ENCODE measurements at places on chromosomes 1 and 21.
A peak's percentile ranks its signal among the peaks of the same experiment; 100 is the strongest.

DNA sequence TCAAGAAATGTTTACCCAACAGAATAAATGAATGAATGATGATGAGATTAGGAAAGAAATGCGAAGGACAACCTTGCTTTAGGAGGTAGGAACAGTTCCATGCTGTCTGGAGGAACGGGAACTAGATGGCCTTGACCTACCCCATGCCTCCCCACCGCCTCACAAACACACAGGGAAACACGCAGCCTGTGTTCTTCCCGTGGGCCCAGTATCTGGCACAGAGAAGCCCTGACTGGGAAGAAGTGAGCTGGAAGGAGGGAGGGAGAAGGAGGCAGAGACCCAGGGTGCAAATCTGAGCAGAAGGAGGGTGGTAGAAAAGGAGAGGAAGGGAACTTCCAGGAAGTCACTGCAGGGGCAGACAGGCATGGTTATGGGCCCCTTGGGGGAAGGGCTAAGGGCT, 3.5 kb upstream of the ADORA1 start:
- DNase-seq, result no peak

DNA sequence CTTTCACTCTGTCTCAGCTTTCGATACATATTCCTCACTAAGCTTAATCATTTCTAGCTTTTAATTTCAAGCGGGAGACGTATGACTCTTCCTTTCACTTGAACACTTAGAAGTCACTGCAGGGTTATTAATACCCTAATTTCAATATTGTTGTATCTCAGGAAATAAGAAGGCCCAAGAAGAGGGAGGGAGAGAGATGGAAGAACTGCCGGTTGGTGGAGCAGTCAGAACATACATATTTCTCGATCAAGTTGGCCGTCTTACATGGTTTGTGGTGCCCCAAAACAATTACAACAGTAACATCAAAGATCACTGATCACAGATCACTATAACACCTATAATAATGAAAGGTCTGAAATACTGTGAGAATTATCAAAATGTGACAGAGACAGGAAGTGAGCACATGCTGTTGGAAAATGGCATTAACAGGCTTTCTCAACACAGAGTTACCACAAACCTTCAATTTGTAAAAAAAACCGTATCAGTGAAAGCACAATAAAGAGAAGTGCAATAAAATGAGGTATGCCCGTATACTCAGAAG, 145.4 kb upstream of the HP1BP3 start:
- no peak for DNase-seq

DNA sequence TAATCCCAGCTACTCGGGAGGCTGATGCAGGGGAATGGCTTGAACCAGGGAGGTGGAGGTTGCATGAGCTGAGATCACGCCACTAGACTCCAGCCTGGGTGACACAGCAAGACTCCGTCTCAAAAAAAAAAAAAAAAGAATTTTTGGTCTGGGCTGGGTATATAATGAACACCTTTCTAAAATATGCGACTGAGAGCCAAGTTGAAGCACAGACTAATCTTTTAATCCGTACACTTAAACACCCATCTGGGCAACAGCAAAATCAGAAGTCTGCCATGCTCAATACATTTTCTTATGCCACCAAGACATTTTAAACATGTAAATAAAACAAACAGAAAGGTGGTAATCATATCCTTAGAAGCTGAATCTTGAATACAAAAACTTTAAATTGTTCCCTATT, 31.6 kb upstream of the ABCB10 start:
- DNase-seq, result no peak

DNA sequence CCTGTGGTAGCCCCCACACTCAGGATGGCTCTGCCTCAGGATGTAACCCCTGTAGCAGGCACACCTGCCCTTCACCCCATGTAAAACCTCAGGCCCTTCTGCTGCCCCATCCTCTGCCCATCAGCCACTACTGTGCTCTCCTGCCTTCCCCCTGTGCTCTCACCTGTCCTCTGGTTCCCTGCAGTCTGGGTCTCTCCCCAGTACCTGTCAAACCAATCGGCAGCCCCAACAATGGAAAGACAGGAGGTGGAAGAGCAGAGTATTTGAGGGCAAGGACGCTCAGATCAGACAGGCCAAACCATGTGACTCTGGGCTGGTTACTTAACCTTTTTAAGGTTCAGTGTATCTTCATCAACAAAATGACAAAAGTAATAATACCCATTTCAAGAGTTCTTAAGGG, 30.9 kb downstream of the SMIM12 start:
- no peak for DNase-seq

DNA sequence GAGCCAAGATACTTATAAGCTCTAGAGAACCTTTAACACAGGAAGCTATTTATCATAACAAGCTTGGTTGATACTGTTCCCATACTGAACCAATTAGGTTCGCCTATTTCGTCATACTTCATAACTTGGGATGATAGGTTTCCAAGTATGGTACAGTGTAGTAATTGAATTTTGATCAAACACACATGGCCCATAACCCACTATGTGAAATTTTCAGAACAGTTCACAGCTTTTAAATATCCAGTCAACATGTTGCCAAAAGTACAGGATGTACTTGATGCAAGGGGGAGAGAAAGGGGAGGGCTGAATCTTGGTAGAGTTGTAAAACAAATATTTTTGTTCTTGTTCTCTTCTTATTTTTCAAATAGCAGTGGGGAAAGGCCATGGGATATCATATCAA, 86.6 kb downstream of the TM2D1 start:
- DNase-seq, result peak; percentile 43

DNA sequence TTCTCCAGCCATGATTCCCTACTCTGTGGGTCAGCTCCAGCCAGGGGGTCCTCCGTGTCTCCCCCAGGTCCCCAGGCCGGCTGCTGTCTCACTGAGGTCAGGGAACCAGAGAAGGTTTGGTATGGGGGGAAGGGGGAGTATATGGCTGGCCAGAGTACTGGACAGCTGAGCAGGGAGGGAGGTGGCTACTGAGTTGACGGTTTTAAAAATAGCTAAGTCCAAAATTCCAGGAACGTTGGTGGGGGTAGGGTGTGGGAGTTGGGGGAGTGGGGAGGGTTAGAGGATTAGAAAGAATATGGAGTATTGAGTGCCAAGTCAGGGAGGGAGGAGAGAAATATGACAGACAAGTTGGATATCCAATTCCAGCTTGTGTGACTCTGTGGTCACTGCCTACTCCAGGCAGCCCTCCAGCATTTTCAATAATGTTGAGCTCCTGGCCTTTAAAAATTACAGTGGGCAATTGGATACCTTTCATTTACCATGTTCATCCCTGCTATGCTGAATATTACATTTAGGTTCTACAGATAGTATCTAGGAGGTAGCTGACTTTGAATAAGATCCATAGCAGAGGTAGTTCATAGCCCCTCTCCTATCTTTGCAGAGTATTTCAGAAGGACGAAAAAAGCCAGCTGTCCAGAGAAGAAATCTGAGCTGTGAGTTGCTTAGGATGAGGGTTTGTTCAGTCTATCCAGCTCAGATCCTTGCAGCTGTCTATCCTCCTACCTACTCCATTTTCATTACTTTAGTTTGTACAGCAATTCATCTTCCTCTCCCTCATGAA, at the start of gene HJV:
Gene HJV (minus strand): TSS at position 114 of the 781 bp plus-strand sequence. CDS start 1,504 bp downstream, outside the sequence.
- no peak for DNase-seq

DNA sequence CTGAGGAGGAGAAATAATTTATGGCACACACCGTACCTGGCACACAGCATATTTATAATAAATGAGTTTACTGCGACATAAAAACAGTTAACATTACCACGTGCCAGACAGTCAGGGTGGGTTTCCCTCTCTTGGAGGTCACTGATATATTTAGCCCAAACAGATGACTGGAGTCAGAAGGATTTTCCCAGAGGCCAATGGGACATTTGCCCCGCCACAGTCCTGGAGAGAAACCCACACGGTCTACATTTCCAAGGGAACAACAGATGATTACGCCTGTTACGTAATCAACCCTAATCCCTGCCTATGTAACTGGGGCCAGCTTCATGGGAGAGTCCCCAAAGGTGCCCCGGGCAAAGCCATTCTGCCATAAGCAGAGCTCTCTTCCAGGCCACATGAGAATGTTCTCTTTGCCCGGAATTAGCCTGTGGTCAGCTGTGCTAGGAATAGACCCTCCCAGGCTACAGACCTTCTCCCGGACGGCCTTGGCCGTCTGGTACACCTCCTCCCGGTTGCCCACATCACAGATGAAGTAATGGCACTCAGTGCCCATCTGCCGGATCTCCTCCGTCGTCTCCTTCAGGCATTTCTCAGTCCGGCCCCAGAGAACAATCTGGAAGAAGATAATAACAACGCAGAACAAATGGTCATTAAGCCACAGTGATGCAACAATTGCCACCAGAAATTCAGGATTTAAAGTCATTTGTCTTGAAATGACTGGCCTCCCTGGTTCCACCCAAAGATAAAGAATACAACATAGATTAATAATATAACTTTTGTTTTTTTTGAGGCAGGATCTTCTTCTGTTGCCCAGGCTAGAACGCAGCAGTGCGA, 37.7 kb downstream of the DHRS3 start:
- DNase-seq, result no peak

DNA sequence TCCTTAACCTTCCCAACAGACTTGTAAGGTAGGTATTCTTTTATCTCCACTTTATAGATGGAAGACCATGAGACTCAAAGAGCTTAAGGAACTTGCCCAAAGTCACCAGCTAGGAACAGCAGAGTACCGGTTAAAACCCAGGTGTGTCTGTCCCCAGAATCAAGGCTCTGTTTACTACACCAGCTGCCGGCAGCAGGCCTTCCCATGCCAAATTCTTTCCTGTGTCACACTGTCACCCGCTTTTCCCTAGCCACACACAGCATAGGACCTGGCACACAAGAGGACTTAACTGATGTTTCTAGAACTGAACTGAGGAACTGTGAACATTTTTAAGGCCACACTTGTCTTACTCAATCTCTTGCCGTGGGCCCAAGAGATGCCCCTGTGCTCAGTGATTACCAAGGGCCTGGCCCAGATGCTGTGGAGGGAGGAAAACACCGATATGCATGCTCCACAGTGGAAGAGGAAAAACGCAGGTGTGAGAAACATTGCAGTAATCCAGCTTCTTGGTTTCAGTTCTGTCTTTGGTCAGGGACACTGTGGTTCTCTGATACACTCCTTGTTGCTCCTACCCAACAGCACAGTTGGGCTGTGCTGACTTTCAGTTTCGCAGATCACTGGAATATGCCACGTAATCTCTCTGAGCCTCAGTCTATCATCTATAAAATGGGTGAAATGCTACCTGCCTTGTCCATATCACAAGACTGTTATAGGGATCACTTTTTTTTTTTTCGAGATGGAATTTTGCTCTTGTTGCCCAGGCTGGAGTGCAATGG, 13.9 kb upstream of the LY9 start:
- no peak for DNase-seq

- DNase-seq, result no peak
Measured at GRCh38 chr1:22721122-22721873, 10.7 kb downstream of the EPHB2 start.

DNA sequence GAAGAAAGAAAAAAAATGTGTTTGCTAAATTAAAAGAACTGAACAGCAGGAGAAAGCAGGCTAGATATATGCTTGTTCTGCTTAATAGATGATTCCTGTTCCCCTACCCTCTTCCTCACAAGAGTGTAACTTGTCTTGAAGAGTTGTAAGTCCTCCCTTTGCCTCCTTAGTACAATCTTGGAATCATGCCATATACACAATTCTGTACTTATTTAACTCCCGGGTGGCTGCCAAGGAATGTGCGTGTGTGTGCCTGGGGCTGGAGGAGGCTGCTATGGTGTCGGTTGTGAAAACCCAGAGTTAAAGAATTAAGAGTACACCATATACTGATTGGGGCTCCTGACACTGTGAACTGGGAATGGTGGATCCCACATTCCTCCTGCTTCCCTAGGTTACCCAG, 194.2 kb downstream of the SIPA1L2 start:
- peak; percentile 60 for DNase-seq

- no peak for DNase-seq
Measured at GRCh38 chr1:232322162-232322734, 307.7 kb downstream of the SIPA1L2 start.

GRCh38 chr1:52022133-52022532, 11.5 kb downstream of the KTI12 start:
- DNase-seq, result no peak

DNA sequence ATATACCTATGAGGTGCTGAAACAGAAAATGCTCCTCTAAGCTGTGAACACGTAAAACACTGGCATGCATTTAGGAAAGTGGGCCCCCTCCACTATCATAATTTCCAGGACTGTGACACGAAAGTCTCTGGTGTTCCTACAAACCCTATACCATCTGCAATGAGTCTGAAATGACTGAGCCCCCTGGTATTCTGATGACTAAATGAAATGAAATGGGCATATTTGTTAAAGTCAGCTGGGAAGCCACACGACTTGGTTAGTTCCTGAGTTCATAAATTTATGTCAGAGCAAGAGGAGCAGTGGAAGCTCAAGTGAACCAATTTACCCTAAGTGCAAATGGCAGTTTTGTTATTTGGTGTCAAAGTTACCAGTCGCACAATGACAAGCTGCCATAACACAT, 182.3 kb downstream of the KCTD3 start:
- peak; percentile 95 for DNase-seq

- DNase-seq, result no peak
Measured at GRCh38 chr1:15174615-15174983, 21.1 kb downstream of the TMEM51 start.

- no peak for DNase-seq
Measured at GRCh38 chr1:163538667-163539066, 216.9 kb downstream of the NUF2 start.

DNA sequence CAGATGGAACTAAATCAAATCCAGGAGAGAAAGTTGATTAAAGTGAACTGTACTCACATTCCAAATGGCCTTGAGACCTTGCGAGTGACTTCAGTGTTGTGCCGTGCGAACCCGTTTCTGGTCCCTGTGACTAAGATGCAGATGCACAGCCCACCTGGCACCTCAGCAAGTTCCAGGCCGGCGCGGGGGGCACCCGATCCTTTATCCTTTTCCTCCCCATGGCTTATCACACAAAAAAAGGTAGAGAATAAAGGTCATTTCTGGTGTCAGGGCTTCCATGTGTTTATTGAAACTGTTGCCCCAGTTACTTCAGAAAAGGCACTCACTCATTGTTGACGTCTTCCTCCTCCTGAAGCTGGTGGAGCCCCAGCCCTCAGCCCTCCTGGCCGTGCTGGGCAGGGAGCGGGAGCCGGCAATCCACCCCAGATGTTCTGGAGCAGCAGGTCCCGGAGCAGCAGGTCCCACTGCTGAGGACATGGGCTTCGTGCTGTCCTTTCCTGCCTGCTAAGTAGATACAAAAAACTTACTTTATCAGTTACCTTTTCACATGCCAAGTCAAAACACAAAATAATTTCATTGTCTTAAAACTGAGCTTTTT, 53.0 kb downstream of the PCNT start:
- DNase-seq, result no peak

DNA sequence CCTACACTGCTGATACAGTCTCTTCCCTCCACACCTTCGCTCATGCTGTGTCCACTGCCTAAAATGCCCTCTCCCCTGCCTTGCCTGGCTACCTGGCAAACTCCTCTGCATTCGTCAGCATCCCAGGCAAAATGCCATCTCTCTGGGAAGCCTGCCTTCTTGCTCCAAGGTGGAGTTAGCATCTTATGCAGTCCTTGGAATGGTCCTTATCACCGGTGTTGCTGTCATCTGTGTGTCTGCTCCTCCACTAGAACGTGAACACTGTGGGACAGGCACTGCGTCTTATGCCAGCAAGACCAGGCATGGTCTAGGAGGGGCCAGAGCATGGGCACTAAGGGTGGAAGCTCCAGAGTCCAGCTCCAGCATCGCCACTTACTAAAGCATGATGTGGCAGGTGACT, 211.8 kb downstream of the MATN1 start:
- DNase-seq, result no peak
